ENCODE measurements at places on chromosomes 6 and 20. TPM values are rescaled to one million over a fixed set of nuclear protein-coding genes. Genes with fewer than 3 reads are reported as not detected.

CLPSL2 gene
- total RNA-seq: not detected

AIF1 gene
- total RNA-seq: 60.1 TPM

LY86 gene
- 5.4 TPM for total RNA-seq

C6orf47 gene
- 21.6 TPM for total RNA-seq

All from mesenteric fat pad (tissue), 1 donor.